ENCODE measurements at places on chromosomes 6 and 20. TPM values are rescaled to one million over a fixed set of nuclear protein-coding genes. Genes with fewer than 3 reads are reported as not detected.

GRCh38 chr6:137680705-137681346, 186.2 kb upstream of the TNFAIP3 start:
- DNase-seq, result no peak

- no peak for DNase-seq
These were observed 20.9 kb downstream of the TSHZ2 start for GRCh38 chr20:52993076-52993475.

- DNase-seq, result no peak
These were observed 52.5 kb downstream of the MAFB start for GRCh38 chr20:40636486-40636885.

- DNase-seq, result no peak
These were observed 35.1 kb upstream of the MYL9 start for GRCh38 chr20:36506253-36506652.

GRCh38 chr6:105967917-105968602, 118.1 kb upstream of the PRDM1 start:
- DNase-seq, result no peak

DNA sequence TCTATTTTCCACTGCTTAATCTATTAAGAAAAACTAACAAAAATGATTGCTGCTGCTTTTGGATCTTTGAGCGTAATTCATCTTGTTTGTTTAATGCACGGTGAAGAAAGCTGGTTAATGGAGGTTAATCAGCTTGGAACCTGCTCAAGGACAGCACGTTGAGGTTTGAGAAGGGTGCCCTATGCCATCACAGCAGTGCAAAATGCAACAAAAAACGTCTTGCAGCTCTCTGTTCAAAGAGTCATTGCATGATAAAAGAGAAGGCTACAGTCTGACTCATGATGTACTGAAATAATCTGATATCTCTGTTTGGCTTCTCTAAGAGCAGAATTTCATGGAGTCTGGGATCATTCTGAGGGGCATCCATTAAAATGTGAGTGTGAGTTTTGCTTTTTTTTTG, 80.6 kb upstream of the PREP start:
- no peak for DNase-seq

DNA sequence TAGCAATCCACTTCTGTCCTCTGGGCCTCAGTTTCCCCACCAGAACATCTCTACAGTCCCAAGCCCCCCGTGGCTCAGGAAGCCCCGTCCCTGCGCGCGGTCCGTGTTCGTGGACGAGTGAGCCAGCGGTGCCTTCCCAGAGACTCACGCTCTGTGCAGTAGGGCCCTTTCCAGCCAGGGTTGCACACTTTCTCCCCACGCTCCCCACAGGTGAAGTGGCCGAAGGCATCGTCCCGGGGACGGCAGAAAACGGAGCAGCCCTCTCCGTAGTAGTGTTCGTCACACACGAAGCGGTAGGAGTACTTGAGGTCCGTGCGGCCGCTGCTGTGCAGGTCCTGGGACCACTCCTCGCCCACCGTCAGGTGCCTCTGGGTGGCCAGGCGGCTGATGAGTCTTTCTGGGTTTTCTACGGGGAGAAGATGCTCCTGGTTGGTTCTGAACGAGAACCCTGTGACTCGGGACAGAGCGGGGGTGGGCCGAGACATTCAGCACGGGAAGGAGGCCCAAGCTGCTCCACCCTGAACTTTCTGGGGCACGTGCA, 2.7 kb downstream of the DLL1 start:
- DNase-seq, result no peak

DNA sequence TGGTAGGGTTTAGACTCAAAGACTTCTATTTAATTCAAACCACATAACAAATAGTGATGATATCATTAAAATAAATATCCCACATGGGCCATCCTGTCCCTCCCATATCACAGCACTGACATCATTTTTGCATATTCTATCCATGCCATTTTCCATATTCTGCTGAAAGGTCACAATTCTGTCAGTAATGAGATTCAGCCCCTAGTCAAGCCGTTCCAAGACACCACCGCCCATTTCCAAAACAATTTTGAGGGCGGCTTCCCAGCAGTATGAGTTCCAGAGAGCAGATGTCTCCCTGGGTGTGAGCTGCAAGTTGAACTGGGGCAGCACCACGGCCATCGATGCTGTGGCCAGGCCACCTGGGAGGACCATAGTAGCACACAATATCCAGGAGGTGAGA, 65.1 kb upstream of the PLEKHG1 start:
- DNase-seq, result no peak

DNA sequence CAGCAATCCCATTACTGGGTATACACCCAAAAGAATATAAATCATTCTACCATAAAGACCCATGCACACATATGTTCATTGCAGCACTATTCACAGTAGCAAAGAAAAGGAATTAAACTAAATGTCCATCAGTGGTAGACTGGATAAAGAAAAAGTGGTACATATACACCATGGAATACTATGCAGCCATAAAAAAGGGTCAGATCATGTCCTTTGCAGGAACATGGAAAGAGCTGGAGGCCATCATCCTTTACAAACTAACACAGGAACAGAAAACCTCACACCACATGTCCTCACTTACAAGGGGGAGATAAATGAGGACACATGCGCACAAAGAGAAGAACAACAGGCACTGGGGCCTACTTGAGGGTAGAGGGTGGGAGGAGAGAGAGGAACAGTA, 60.9 kb downstream of the DCDC2 start:
- DNase-seq, result no peak

DNA sequence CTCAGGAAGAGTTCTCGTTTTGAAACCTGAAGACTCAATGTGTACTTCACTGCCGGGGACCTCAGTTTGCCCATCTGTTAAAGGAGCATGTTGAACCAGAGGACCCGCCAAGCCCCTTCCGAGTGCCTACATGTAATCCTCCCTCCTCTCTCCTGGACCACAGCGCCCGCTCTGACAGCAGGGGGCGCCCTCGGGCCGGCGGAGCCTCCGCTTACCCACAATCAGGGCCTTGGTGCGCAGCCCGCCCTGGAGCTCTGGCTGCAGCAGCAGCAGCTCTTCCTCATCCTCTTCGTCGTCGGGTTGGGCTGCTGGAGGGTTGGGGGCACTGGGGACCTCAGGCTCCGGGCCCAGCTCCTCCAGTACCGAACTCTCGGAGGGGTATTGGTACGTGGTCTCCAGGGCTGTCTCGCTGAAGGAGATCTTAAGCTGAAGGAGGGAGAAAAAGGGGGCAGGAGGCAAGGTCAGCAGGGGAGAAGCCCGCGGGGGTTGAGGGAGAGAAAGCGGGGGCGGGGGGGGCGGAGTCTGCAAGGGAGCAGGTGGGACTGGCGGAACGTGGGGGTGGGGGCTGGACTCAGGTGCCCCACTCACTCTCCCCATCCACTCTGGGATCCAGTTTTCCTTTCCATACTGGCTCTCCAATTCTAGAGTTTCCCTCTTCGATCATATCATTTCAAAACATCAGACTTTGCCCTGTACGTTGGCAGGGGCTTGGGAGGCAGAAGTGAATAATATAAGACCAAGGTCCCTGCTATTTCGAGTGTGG, 6.3 kb upstream of the DHX16 start:
- DNase-seq, result peak; percentile 82

- no peak for DNase-seq
These were observed 78.7 kb upstream of the SLCO4A1 start for GRCh38 chr20:62563561-62563960.

DNA sequence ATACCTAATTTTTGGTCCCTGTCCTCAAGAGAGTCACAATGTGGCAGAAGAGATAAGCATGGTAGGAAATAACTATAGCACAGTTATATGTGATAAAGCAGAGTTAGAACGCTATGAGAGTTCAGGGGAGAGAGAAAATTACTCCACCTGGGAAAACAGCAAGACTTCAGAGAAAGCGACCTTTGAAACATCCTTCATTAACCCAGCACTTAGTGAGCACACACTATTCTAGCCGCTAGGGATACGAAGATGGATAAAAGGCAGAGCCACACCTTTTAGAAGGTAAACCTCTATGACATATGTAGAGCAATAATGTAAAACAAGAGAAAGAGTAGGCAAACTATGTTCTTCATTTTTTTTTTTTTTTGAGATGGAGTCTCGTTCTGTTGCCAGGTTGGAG, 264.3 kb downstream of the PTPRK start:
- no peak for DNase-seq

GRCh38 chr6:144657691-144658090, 372.6 kb downstream of the UTRN start:
- no peak for DNase-seq

GRCh38 chr6:123007885-123008284, 11.8 kb downstream of the CLVS2 start:
- DNase-seq, result peak; percentile 59

- DNase-seq, result no peak
These were observed 19.1 kb downstream of the GABRR2 start for GRCh38 chr6:89295981-89296380.

DNA sequence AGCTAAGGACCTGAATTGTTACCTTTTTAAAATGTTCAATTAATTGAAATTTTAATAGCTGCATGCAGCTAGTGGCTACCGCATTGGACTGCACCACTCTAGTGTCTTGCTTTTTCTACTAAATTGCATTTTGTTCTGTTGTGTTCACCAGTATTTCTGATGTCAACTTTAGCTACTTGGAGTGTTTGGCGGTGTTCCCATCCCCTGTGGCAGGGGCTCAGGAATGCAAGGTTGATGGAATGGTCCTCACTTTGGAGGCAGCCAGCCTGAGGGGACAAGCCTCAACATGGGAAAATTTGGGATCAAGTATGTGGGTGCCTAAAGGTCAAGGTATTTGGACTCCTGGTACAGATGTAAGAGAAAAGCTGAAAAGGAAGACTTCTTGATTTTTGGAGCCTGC, 230.1 kb upstream of the PRND start:
- no peak for DNase-seq

GRCh38 chr20:1338096-1338495, 9.2 kb upstream of the SDCBP2 start:
- DNase-seq, result no peak

GRCh38 chr20:62792940-62793756, 3.1 kb upstream of the MRGBP start:
- no peak for DNase-seq

GRCh38 chr6:128889870-128890269, 6.9 kb downstream of the LAMA2 start:
- DNase-seq, result no peak

DNA sequence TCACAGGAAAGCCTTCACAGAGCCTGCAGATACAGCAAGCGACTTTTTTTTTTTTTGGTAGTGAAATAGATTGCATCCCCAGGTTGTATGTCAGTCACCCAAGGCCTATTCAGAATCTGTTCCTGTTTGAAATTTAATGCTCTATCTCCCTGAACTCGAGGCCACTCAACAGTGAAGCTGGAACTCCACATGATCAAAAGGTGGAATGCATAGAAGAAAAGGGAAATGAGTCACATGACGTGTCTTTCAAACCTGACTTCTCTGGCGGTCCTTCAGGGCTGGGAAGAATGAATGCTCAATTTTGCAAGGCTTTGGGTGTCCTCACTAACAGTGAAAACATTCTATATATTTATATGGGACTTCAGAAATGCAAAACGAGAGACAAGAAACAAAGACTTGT, 88.4 kb upstream of the B3GAT2 start:
- no peak for DNase-seq

DNA sequence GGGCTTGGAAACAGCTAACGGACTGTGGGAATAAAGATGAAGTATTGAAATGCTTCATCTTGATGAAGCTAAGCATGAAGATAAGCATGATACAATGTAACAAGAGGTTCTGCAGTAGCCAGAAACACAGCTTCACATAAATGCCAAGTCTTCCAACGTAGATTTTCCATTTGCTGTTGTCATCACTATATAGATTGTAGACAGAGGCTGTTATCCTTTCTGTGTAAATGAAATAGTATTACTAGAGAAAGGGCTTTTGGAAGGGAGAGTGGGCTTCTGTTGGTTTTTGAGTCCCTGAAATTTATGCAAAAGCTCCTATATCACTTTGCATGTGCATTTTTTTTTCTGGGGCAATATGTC, 649.0 kb downstream of the RNF144B start:
- no peak for DNase-seq

- DNase-seq, result no peak
These were observed 90.0 kb upstream of the MAFB start for GRCh38 chr20:40778894-40779496.

GRCh38 chr6:91786474-91787184, 1199.8 kb upstream of the MAP3K7 start:
- no peak for DNase-seq

DNA sequence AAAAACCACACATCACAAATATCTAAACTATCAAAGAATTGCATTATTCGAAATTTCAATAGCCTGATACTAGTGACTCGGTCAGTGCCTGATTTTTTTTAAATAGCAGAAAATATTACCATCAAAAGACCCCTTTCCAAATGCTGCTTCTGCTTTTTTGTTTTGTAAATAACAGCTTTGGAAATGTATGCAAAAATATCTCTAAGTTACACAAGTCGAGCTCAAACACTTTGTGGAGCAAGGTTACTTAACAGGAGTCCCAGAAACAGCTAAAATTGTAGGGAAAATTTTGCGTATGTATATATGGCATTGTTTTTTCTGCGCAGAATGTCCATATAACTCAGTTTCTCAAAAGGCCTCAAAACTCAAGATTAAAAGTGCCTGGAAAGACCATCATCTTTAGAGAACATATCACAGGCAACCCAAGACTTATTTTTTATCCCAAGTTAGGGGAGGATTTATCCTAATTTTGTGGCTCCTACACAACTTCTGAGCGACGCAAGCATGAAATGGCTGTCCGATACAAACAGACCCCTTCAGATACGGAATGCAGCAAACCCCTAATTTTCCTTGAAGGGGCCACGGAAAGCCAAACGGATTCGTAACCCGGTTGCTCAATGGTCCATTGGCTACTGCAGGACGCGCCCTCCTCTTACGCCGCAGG, 1.3 kb downstream of the CEP85L start:
- DNase-seq, result peak; percentile 54

DNA sequence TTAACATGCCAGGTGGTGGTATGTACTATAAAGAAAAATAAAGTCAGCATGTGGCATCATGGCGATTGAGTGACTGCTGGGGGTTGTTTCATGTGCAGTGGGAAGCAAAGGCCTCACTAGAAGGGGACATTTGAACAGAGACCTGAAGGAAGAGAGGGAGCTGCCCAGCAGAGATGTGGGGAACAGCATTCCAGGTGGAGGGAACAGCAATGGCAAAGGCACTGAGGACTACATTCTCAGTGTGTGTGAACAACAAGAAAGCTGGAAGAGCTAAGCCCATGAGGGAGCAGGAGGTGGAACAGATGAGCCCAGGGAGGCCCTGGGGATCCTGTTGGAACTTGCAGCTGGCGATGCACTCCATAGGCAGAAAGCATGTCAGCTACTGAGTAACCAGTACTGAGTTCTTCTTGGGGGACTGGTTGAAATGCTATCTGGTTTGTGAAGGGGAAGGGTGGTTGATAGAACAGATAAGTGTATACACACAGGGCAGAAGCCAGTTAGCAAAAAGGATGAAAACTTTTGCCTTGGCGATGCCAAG, 29.2 kb downstream of the NOX3 start:
- DNase-seq, result no peak

Gene GPR6
- total RNA-seq, result not detected

Gene CAP2
- total RNA-seq, result 5.3 TPM

Gene CDH26
- not detected for total RNA-seq

Gene SLC26A8
- not detected for total RNA-seq

Gene SAMD5
- under 0.01 TPM for total RNA-seq

Gene CST7
- total RNA-seq, result not detected

Gene SLCO4A1
- total RNA-seq, result 9.2 TPM

Gene LKAAEAR1
- total RNA-seq, result not detected
